Stimulated activated CD8-positive, alpha-beta memory T cell treated with anti-CD3 and anti-CD28 coated beads, Interleukin-15, amount 100 ng/mL, for 4 hours (primary cell): ENCODE measurements at places on chromosomes 6 and 20.

DNA sequence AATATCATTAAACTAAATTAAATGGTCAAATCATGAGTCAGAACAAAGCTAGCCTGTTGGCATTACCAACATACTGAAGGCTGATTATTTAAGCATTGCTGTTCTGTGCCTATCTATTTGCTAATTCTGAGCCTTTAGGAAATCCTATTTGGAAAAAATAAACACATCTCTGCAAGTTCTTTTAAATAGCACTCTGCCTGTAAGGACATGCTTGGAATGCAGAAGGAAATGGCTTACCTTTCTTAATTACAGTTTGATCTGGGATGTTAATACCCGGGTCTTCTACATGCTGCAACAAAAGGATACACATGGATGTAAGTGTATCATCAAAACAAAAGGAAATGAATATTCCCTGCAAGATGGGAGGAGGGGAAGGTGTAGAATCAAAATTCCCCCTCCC lies 8.3 kb downstream of the TFAP2A start:
- DNase-seq = no peak

DNA sequence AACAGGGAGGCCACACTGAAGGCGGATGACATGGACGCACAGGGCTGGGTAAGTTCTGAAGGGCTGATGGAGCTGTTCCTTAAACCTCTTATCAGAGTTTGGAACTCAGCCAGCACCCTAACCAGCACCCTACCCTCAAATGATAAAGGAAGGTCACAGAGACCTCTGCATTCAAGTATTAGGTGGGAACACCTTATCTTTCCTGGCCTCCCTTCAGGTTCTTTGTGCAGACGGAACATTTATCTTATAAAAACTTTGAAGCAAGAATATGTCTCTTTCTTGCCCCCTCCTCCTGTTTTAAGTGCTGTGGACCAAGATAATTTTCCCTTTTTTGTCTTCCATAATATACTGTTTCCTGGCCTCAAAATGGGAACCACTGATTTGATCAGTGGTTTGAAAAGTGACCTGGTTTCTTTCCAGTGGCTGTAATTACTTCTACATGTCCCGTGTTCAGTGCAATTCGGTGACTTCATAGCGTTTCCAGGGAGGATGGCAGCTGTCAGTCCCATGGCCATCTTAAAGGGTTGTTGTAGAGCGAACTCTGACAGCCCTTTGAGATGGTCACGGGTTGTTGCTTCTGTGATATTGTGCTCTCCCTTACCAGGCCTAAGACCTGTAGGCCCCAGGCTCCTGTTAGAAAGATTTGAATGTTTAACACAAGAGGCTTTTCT lies 213.2 kb upstream of the MYLIP start:
- DNase-seq = no peak

- no peak for DNase-seq
These were observed 59.7 kb downstream of the PFDN4 start for GRCh38 chr20:54267483-54268003.

DNA sequence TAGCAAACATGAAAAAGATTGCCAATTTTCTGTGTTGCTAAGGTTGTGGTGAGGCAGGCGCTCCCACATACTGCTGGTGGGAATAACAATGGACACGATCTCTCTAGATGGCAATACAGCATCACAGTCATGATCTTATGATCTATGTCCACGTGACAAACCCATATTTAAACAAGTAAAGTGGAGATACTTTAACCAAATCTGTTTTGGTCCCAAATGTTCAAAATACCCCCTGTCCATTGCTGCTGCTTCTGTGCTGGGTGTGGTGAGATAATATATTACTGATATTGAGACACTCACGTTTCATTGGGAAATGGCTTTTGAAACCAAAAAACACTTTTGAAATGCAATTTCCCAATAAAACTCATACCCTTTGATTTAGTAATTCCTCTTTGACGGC lies 23.0 kb downstream of the SIRPD start:
- DNase-seq = no peak

DNA sequence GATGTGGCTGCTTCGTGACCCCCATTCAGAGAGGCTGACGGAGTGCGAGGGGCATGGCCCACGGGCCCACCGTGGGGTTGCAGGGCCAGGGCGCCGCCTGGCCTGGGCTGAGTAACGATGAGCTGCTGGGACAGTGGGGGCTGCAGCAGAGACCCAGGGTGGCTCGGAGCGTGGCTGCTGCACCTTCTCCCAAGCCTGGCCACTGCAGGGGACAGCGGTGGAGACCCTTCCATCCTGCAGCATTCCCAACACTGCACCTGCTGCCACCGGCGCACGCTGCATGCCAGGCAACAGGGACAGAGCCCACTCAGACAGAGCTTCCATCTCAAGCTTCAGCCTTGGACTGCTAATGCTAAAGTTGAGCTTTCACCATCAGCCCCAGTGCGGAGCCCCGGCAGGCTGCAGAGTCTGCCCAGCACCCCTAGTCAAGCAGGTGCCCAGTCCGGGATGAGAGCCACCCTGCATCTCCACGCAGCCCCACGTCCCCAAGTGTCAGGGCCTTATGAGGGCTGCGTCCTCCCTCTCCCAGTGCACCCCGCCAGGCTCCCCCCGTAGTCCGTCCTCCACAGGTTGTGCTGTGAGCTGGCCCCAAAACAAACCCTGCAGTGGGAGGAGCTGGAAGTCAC lies 89.4 kb upstream of the AFDN start:
- DNase-seq = no peak

DNA sequence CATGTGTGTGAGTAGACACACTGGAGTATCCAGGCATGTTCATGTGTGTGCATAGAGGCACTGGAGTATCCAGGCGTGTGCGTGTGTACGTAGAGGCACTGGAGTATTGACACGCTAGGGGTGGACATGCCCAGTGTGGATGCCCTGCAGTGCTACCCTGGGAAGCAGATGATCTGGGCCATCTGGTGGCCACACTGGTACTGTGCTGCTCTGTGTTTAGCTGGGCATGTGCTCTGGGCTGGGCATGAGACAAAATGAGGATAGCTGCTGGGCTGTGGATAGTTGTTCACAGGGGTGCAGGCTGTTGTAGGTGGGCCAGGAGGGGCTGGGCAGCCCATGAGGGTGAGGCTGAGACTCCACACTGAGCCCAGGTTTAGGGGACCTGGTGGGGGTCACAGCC lies 24.0 kb upstream of the NPBWR2 start:
- DNase-seq = no peak

- no peak for DNase-seq
These were observed 224.8 kb upstream of the MAP3K7 start for GRCh38 chr6:90811596-90812226.

GRCh38 chr20:25470045-25470444 lies 62.6 kb downstream of the GINS1 start:
- DNase-seq = no peak
